Caco-2 (cell line): ENCODE measurements at places on chromosomes 12 and 14. TPM values are rescaled to one million over a fixed set of nuclear protein-coding genes. Genes with fewer than 3 reads are reported as not detected.

The TAS2R7 gene
- not detected in 2 replicates for total RNA-seq

DNA sequence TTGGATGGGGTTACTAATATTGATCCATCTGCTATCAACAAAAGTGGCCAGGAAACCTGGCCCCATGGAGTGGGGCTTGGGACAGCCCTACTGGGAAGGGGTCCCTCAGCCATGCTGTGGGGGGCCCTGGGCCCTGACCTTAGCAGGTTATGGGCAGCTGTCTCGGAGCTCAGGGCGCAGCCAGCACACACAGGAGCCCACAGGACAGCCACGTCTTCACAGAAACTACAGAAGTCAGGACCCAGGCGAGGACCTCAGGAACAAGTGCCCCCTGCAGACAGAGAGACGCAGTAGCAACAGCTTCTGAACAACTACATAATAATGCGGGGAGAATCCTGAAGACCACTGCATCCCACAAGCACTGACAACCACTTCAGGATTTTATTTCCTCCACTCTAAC is 11.9 kb upstream of the FKBP11 start:
- DNase-seq = no peak

The ANO4 gene
- 0.09 TPM in 1 of 2 replicates, not detected in the other for total RNA-seq

The KCNC2 gene
- not detected in 2 replicates for total RNA-seq

DNA sequence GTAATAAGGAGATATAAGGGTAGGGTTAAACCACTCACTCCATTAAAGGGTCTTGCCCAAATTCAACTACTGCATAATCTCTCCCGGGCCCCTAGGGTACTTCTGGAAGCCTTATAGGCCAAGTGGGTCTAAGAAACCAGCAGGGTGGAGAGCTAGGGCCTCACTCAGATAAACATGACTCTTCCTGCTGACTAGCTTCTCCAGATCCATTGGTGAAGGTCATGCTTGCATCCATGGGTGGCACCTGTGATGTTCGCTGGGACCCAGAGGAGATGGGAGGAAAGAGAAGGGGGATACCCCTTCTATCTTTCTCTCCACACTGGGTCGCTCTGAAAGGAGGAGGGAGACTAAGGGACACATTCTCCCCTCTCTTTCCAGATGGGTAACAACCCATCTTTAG is 36.1 kb upstream of the HIGD1C start:
- DNase-seq = no peak

DNA sequence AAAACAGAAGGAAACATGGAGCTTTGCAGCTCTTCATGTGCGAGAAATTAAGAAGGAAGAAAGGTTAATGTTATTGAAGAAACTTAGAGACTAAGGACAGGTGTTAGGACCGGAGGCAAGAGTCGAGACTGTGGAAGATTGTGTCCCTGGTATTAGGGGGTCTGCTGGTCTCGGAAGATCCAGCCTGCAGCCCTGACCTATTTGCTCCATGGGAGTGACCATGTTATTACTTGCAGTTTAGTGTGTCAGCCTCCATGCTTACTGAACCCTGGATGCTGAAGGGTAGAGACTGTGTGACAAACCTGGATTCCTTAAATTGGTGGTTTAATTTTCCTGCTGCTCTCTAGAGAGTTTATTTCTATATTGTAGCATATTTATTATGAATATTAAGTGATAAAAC is 580.6 kb downstream of the NOVA1 start:
- no peak for DNase-seq

The BEGAIN gene
- 0.54 TPM in 1 of 2 replicates, not detected in the other for total RNA-seq

The RAD9B gene
- 2.8 and 3.8 TPM in 2 replicates for total RNA-seq
